ENCODE measurements at places on chromosomes 1 and 21.

DNA sequence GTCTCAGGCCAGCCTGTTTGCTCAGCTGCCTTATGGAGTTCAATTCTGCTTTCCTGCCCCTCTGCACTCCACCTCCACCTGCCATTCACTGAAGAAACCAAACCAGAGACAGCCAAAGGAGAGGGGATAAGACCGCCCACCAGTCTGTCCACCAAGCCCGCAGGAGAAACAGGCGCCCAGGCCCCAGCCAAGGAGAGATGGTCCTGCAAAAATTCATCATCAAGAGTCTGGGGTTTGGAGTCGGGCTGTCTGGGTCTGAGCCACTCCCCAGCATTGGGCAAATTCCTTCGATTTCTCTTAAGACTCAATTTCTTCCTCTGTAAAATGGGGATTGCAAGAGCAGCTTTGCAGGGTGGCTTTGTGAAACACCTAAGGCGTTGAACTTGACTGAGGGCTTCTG lies 121.4 kb upstream of the RUNX3 start:
- no peak for DNase-seq

- DNase-seq = no peak
These were observed 10.3 kb downstream of the ALX3 start for GRCh38 chr1:110060034-110060661.

- no peak for DNase-seq
These were observed 29.0 kb upstream of the ABCG1 start for GRCh38 chr21:42189860-42190485.

DNA sequence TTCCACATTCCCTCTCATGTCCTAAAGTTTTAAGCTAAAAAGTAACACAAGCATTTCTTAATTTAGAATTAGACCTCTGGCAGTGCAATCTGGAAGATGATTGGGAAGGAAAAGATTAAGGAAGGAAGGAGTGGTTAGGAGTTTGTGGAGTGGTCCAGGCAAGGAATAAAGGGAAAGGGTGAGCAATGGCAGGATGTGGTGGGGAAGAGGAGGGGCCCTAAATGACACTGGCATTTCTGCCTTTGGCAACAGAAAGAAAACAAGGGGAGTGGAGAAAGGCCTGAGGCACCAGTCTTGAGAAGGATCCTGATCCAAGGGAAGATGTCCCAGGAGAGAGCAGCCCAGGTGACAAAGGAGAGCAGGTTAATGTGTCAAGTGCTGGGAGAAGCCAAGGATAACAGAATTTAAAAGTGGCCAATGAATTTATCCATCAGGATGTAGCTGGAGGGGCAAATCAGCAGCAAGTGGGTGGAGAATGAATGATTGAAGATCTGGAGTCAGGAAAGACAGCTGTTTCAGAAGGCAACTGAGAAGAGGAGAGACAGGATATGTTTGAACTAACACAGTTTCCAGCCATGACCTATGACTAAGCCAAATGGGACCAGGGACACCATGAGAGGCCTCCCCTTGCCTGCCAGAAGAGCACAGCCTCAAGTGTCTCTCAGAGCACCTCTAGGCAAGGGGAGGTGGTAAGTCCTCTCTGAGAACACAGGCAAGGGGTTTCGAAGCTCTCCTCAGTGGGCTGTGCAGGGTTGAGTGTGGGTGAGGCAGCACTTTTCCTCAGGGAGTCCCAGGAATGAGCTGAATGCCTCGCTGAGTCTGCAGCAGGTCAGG lies 20.9 kb upstream of the LY9 start:
- DNase-seq = no peak

DNA sequence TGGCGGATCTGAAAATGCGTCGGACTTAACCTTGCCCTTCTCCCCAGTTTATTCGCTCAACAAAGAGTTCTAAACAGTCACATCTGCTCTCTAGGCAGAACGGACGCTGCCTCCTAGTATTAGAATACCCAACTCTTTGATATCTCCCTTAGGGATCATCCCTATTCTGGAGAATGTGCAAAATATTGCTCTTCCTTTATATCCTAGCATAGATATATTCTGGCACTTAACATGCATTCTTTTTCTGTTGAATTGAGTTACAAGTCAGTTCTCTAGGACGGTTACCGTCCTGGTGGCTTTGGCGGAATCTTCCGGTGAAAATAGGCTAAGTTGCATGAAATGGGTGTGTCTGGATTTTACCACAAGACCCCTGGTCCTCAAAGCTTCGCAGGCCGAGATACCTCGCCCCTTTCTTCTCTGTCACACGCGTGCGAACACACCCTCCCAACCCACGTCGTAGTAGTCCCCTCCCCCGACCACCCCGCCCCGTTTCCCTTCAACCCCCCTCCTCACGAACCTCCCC lies 501 bp upstream of the DNAJC6 start:
- no peak for DNase-seq

All from HFF-Myc (cell line).